ENCODE measurements at places on chromosomes 11 and 22. TPM values are rescaled to one million over a fixed set of nuclear protein-coding genes. Genes with fewer than 3 reads are reported as not detected.

Gene FOLH1
- not detected for total RNA-seq

Gene POTEH
- total RNA-seq = under 0.01 TPM

Gene EIF4ENIF1
- total RNA-seq = 13.4 TPM

Gene TSGA10IP
- not detected for total RNA-seq

Gene SBF1
- total RNA-seq = 93.0 TPM

Gene PRODH
- total RNA-seq = under 0.01 TPM

Gene IGSF9B
- total RNA-seq = 0.36 TPM

Gene SCN3B
- total RNA-seq = under 0.01 TPM

Gene SLC6A5
- not detected for total RNA-seq

Gene GPR83
- not detected for total RNA-seq

- peak; percentile 76 for DNase-seq
Observed at GRCh38 chr22:38753948-38754750, 1.6 kb downstream of the SUN2 start.

DNA sequence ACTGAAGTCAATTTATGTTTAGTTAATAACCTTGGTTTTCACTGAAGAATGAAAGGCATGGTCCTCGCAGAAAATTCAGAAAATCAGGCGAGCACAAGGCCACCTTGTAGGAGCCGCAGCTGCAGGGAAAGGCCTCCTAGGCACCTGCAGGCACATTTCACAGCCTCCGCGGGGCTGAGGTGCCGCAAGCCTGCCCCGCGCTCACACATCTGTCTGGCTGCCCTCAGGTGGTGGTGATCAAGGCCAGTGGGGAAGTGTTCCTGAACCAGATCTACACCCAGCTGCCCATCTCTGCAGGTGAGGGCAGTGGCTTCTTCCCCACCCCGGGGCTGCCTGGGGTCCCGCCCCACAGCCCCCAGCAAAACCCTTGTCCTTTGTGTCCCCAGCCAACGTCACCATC lies 10.5 kb downstream of the MUC5AC start:
- peak; percentile 83 for DNase-seq

GRCh38 chr11:61416941-61417340 lies 12.8 kb downstream of the CPSF7 start:
- no peak for DNase-seq

- DNase-seq = no peak
Observed at GRCh38 chr11:116285026-116285425, 487.8 kb downstream of the BUD13 start.

DNA sequence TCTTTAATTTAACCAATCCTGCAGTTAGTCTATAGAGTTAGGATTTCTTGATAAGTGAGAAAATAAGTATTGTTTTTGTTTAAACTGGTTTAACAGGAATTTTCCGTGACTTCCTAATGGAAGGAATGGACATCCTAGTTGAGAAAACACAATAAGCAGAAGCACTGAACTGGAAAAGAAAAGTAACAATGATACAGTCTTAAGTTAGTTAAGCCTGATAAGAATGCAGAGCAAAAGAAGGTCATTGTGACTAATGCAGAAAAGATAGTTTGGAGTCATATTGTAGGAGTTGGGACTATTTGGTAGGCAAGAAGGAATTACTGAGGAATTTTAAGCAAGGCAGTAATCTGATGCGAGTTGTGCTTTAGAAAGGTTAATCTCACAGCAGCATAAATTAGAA lies 11.7 kb downstream of the RNF141 start:
- peak; percentile 53 for DNase-seq

GRCh38 chr22:19359554-19360299 lies 68.2 kb upstream of the CLTCL1 start:
- no peak for DNase-seq

DNA sequence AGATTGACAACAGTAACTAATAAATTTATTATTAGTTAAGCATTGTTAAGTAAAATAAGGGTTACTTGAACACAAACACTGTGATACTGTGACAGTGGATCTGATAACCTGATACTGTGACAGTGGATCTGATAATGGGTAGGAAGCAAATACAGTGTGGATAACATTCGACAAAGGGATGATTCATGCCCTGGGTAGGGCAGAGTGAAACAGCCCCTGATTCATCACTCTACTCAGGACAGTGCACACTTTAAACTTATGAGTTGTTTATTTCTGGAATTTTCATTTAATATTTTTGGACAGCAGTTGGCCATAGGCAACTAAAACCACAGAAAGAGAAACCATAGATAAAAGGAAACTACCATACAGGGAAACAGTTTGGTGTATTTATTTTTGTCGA lies 60.8 kb upstream of the CTSC start:
- peak; percentile 37 for DNase-seq

GRCh38 chr11:13118650-13119049 lies 109.5 kb downstream of the RASSF10 start:
- DNase-seq = peak; percentile 34

DNA sequence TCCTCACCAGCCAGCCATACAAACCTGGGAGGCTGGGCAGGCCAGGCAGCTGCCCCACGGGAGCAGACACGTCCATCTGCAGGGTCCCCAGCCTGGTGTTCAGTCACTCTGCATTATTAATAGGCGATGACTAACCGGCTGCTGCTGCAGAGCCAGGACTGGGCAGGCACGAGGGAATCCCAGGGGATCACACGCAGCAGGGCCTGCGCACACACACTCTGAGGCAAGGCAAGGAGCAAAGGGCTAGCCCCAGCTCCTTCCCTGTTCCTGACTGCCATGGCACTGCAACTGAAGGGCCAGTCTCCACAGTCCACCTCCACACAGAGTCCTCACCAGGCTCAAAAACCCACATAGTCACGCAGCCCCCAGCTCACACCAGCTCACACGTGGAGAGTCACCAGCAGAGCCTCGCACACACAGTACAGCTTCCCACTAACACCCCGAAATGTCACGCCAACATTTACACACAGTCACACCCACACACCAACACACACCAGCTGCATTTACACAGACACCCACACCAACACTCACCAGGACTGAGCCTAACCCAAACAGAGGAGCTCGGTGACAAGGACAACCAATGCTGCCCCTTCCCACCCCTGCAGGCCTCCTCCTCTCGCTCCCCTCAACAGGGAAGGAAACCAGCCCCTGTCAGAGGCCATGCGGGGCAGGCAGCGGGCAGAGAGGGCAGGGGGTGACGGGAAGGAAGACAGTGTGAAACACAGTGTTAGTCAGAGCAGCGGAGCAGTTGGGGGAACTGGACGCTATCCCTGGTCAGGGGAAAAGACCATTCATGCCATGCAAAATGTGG lies 47.3 kb downstream of the NRXN2 start:
- peak; percentile 98 for DNase-seq

DNA sequence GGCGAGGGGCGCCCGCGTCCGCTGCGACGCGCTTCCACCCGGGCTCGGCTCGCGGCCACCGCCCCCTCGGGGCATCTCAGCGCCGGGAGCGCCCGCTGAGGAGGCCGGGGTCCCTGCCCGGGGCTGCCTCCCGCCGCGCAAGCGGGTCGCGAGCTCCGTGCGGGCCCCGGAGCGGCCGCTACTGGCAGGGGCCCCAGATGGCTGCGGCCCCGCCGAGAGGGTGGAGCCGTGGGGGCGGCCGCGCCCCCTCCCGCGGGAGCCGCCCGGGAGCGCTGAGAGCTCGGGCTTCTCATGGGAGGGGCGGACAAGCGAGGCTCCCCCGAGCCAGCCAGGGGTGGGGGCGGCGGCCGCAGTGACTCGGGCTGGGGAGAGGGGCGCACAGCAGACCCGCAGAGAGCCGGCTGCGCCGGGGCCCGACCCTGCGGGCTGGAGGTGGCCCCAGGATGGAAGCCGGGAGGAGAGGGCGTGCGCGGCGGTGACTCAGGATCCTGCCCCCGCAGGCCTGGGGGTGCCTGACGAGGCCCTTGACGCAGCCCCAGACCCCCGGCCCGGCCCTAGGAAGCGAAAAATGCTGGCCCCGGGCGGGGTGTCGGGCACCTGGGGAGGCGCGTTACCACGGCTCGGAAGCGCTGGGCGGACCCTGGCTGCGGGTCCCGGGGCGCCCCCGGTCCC lies 603 bp upstream of the ZFTA start:
- DNase-seq = peak; percentile 97

DNA sequence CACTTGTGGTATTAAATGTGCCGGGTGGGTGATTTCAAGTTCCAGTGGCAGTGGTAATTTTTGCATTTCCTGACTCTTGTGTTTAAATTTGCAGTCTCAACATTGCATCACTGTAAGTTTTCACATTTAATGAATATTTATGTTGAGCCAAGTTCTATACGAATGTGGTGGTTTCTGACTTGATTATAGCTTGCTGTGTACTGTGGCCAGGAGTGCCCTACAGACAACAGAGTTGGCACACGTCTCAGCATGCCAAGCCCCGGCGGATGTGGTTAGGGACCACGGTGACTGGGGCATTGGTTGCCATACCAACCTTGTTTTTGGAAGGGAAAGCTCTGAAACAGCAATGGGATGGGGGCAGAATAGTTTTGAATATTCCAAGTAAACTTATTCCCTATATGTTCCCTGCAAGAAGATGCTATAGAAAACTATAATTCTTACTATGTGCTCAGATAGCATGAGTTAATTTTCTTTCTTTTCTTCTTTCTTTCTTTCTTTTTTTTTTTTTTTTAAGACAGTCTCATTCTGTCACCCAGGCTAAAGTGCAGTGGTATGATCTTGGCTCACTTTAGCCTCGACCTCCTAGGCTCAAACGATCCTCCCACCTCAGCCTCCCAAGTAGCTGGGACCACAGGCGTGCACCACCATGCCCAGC lies 16.0 kb downstream of the ZNRF3 start:
- DNase-seq = peak; percentile 90

GRCh38 chr11:48109046-48109666 lies 107.5 kb upstream of the OR4B1 start:
- no peak for DNase-seq

GRCh38 chr11:121696177-121696871 lies 243.6 kb upstream of the SORL1-AS1 start:
- DNase-seq = peak; percentile 61

DNA sequence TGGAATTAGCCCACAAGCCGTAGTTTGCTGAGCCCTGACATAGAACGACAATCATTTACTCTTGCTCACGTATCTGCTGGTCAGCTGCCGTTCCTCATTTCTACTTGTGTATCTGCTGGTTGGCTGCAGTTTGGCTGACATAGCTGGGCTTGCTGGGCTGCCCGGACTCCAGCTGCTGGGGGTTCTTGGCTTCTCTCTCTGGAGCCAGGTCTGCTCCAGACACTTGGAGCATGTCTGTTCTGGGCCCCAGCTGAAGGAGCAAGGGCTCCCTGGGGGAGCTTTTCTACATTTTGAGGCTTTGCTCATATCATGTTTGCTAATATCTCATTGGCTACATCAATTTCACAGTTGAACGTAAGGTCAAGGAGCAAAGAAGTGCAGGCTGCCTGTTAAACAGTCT lies 47.3 kb downstream of the PRDM11 start:
- DNase-seq = no peak

DNA sequence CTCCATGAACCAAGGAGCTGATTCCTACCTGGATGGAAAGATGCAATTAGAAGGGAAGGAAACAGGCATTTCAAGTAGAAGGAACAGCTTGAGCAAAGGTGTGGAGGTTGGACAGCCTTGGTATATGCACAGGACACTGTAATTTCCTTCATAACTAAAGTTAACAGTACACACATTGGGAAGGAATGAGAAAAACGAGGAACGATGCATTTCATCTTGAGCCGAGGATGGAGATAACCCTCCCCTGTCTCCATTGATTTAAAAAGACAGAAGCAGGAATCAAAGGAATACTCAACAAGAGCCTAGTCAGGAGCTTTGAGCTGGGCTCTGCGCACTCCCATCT lies 2.3 kb upstream of the PRG2 start:
- DNase-seq = no peak

DNA sequence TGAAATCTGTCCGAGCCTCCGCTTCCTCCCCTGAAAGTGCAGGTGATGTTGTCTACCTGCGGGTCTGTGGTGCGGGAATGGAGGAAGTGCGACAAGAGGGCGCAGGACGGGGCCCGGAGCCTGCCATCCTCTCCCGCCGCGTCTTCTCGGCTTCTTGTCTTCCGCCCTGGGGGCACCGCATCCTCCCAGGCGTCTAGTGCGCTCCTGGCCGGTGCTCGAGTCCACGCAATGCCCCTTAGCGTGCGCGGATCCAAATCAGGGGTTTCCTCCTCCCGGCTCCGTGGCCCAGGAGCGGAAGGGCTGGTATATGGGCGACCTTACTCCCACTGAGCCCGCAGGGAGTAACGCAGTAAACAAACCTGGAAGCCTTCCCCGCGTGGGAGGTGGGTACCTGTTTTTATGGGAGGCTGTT lies 405 bp downstream of the SFI1 start:
- DNase-seq = no peak

DNA sequence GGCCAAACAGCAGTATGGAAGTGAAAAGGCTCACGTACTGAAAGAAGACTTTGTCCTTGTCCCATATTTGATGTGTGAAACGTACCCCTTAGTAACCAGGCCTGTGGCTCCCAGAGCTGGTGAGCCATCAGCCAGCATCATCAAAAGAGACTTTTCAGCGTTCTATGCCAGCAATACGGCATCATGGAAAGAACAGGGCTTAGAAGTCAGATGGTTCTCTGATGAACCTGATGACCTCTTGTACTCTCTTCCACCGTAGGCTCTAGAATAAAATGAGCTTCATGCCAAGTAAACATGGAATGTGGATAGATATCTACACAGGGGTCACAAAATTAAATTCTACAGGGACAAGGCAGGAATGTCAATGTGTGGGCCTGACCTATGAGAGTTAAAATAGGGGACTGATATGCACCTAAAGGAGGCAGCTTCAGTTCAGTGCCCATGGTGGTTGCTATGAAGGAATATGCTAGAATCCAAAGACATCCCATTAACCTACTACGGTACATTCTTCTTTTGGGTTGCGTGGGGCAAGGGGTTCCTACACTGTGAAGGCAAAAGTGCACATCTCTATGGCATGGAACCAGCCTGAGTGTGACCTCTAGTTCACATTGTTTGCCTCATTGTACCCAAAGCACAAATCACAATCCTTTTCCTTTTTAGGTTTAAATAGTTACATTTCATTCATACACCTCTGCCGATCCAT lies 130.6 kb downstream of the ETS1 start:
- DNase-seq = peak; percentile 11

DNA sequence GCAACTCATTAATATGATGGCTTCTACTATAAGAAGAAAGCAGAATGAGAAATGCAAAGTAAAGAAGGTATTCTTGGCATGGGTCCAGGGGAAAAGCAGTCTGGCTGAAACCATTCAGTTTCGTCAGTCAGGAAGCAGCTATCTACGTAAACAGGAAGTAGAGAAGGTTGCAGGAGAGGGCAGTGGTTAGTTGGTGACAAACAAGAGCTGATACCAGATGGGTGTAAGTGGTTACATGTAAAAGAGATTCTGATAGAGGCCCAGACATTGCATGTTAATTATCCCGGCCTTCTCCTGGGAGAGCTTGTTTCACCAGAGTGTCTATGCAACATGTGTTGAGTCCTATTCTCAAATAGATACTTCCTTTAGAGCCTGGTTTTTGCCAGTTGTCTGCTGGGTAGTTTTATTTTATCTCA lies 58.4 kb upstream of the PSMA1 start:
- no peak for DNase-seq

- DNase-seq = peak; percentile 85
Observed at GRCh38 chr11:4134806-4135205, 40.2 kb downstream of the RRM1 start.

- peak; percentile 91 for DNase-seq
Observed at GRCh38 chr11:5620651-5621521, 3.9 kb upstream of the TRIM34 start.

- peak; percentile 61 for DNase-seq
Observed at GRCh38 chr11:8232414-8232813, 31.3 kb downstream of the LMO1 start.

GRCh38 chr11:32385998-32386397 lies 49.3 kb downstream of the WT1 start:
- peak; percentile 84 for DNase-seq

- DNase-seq = no peak
Observed at GRCh38 chr11:33692013-33692504, 8.6 kb downstream of the C11orf91 start.

GRCh38 chr22:27987557-27987956 lies 68.5 kb upstream of the PITPNB start:
- peak; percentile 91 for DNase-seq
